H1 (cell line): ENCODE measurements at places on chromosomes 4 and X.
A peak's percentile ranks its signal among the peaks of the same experiment; 100 is the strongest.

GRCh38 chrX:131747173-131747572, 203.3 kb downstream of the OR13H1 start:
- no peak for DNase-seq

- DNase-seq, result no peak
These were observed 511.0 kb upstream of the ATOH1 start for GRCh38 chr4:93317561-93317960.

GRCh38 chr4:80926891-80927290, 103.6 kb upstream of the BMP3 start:
- no peak for DNase-seq

GRCh38 chr4:147480891-147481576, at the start of gene EDNRA:
EDNRA (plus strand) TSS chr4:147481097; CDS start chr4:147485682, 4,585 bp downstream.
- peak; percentile 66 for DNase-seq

DNA sequence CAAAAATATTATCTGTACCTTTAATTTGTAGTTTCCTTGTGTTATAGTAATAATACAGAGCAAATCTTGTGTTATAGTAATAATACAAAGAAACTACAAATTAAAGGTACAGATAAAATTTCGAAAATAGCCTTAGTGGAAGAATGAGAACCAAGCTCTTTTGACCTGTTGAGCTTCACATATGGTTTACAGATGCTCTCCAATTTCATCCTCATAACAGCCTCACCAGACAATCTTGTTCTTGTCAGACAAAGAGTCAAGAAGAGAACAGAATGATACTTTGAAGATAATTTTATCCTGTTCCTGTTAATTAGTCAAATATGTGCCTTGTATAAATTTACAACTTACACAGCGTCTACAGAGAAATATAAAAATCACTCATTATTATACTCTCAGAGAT, 12.8 kb downstream of the ATXN3L start:
- DNase-seq, result no peak
